ENCODE measurements at places on chromosomes 3 and 15.

GRCh38 chr15:84925906-84926305 lies 41.4 kb downstream of the SLC28A1 start:
- DNase-seq, result no peak

DNA sequence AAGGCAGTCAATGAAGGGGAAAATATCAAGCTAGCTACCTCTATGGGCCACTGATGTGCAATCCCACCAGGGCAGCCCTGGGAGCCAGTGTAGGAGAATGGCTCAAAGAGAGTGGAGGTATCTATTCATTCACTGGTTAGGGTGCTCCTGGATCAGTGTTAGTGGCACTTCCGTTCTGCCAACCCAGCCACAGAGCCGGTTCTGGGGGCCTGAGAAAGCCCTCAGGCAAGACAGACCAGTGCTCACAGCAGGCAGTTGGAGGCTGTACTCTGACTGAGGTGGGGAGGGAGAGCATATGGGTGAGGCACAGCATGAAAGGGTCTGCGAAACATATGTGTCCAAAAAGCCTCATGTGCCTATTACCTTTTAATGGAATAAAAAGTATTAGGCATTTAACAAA lies 109.3 kb downstream of the KCNMB2 start:
- DNase-seq, result no peak

DNA sequence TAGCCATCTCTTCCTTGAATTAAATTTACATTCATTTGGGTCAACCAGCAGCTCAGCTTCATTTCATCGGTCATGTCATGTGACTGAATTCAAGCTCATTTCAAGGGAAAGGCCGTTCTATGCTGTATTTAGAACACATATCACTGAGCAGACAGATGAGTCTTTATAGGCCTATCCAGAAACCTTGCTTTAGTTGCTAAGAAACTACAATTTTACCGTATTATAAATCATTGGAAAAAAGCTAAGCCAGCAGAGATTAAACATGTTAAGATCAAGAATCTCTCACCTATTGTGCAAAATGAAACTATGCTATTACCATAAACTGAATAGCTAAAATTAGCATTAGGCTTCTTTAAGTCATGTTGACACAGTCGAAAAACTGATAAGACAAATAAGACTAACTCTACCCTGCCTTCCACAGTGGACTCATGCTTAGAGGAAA lies 2.2 kb downstream of the NPTN start:
- no peak for DNase-seq

GRCh38 chr3:135325726-135326235 lies 530.7 kb downstream of the EPHB1 start:
- DNase-seq, result no peak

GRCh38 chr3:97956051-97956450 lies 16.2 kb downstream of the RIOX2 start:
- no peak for DNase-seq

GRCh38 chr3:151827816-151828215 lies 13.9 kb downstream of the AADAC start:
- no peak for DNase-seq

DNA sequence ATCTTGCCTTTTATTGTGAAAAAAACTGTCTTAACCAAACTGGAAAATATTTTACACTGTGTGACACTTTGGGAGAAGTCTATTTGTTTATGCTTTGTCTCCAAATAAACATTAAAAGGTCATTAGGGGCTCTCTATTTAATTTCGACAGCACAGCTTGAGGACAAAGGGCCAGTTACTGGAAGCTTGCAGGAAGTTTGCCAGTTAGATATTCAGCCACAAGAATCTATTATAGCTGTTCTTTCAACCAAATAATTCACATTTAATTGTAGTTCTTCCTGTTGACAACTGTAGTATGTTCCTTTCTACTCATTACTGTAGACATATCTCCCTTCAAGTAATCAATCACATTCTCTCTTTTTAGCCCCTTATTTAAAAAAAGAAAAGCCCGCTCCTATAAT lies 6.1 kb downstream of the CP start:
- no peak for DNase-seq

DNA sequence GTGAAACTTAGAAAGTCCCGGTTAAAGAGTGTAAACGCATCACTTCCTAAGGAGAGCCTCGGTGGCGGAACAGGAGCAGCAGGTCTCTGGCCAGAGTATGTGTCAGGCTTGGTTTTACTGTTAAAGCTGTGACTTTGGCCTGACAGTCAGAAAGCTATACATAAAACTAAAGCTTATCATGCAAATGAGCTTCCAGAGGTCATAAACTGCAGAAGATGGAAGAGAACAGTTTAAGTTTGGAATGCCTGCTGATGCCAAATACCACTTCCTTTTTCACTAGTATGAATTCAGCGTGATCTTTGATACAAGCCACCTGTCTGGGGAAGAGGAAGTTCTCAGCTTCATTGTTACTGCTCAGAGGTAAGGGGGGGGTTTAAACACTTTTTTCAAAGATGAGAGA lies 125.1 kb upstream of the CTDSPL start:
- DNase-seq, result no peak

- peak; percentile 55 for DNase-seq
These were observed 128.8 kb downstream of the FRMD5 start for GRCh38 chr15:44066211-44066827.

GRCh38 chr15:70453766-70454165 lies 309.6 kb downstream of the UACA start:
- no peak for DNase-seq

DNA sequence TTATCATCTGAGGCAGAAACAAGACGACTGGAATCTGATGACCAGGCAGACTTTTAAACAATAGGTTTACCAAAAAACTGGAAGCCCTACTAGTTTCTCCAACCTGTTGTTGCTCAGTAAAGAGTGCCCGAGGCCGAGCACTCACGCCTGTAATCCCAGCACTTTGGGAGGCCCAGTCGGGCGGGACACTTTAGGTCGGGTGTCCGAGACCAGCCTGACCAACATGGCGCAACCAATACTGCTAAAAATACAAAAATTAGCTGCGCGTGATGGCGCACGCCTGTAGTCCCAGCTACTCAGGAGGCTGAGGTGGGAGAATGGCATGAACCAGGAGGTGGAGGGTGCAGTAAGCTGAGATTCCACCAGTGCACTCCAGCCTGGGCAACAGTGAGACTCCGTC lies 1.1 kb upstream of the WDR5B start:
- no peak for DNase-seq

GRCh38 chr3:125512135-125512920 lies 7.7 kb downstream of the SNX4 start:
- no peak for DNase-seq

DNA sequence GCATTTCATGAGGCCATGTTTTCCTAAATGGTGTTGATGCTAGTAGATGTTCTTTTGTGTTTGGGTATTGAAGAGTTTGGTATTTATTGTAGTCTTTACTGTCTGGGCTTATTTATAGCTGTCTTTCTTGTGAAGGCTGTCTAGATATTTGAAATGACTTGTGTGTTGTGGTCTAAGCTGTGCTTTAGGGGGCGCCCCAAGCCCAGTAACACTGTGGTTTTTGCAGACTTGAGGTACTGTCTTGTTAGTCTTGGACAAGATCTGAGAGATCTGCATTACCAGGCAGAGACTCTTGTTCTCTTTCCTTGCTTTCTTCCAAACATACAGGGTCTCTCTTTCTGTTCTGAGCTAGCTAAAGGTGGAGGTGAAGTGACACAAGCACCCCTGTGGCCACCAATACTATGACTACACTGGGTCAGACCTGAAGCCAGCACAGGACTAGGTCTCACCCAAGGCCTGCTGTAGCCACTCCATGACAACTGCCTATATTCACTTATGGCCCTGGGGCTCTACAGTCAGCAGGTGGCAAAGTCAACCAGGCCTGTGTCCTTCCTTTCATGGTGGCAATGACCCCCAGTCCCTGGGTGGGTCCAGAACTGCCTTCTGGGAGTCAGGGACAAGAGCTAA lies 152.1 kb upstream of the TBC1D5 start:
- no peak for DNase-seq

GRCh38 chr3:160374472-160374871 lies 24.6 kb downstream of the IFT80 start:
- no peak for DNase-seq

GRCh38 chr3:69122403-69122802 lies at the start of gene LMOD3:
TSS of gene LMOD3 (minus strand) at chr3:69122595. CDS start at chr3:69122386, 209 bp downstream.
- no peak for DNase-seq

DNA sequence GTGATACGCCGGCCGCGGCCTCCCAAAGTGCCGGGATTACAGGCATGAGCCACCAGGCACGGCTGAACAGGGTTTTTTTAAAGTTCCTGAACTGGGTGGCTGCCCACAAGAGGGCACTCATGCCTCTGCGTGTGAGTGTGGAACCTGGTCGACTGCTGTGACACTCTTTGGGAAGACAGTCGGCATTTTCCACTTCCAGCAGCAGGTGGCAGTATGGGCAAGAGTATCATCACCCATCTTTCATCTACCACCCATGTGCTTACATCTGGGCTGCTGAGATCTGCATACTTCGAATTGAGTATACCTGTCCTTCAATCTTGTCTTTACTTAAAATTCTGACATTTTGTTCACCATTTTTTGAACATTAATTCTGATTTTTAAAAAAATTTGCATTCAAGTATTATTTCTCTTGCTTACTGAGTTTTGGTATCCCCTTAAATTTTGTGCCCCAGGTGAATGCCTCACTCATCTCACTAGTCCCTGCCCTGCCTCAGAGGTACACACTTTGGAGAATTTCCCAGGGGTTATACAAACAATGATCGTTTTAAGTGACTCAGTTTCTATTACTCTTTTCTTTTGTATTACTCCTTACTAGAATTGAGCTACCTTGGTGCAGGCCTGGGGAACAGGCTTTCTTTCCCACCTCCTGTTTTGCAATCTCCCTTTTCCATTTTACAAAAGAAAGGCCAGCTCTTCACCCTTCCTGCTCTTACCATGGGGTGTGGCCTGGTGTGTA lies 11.8 kb downstream of the CLEC3B start:
- DNase-seq, result peak; percentile 30

DNA sequence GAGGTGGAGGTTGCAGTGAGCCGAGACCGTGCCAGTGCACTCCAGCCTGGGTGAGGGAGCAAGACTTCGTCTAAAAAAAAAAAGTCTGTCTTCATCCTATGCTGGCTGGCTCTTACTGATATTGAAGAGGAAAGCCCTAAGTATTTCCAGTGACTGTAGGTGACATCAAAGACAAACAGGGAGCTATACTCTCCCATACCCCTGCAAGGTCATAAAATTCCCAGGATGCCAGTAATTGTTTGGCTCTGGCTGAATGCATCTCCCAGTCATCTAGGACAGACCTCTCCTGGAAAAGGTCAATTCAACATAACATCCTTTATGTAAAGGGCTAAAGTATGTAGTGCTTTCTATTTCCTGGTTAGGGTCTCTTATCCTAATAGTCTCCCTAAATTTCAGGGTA lies 8.0 kb downstream of the ZBBX start:
- no peak for DNase-seq

- DNase-seq, result no peak
These were observed 36.5 kb downstream of the ANAPC13 start for GRCh38 chr3:134449277-134449676.

DNA sequence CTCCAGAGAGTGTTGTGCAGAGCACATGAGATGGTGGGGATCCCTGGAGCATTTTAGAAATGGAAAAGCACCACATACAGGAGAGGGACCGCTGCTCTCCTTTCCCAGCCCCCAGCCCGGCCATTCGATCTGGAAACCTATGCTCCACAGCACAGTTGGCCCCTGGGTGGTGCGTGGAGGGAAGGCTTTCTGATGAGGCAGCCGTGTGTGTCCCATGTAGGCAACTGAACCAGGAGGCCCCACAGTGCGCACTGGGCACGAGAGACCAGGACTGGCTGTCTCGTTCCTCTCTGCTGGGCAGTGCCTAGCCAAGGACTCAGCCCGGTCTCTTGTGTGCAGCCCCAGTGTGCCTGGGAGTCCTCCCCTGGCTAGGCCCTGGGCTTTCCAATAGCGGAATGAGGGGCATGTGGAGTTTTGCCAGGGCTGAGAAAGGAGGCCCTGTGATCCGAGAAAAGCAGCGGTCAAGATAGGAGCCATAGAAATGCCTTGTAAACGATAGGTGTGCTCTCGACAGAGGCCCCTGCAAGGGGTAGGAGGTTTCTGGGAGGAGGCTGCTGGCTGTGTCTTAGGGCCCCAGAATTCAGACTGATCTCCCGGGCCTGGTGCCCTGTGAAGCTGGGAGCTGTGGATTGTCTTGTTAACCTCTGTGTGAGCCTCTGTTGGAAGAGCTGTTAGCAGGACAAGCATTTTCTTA lies 39.0 kb downstream of the CHDH start:
- DNase-seq, result no peak

GRCh38 chr15:95884276-95884675 lies 446.2 kb upstream of the NR2F2 start:
- no peak for DNase-seq

DNA sequence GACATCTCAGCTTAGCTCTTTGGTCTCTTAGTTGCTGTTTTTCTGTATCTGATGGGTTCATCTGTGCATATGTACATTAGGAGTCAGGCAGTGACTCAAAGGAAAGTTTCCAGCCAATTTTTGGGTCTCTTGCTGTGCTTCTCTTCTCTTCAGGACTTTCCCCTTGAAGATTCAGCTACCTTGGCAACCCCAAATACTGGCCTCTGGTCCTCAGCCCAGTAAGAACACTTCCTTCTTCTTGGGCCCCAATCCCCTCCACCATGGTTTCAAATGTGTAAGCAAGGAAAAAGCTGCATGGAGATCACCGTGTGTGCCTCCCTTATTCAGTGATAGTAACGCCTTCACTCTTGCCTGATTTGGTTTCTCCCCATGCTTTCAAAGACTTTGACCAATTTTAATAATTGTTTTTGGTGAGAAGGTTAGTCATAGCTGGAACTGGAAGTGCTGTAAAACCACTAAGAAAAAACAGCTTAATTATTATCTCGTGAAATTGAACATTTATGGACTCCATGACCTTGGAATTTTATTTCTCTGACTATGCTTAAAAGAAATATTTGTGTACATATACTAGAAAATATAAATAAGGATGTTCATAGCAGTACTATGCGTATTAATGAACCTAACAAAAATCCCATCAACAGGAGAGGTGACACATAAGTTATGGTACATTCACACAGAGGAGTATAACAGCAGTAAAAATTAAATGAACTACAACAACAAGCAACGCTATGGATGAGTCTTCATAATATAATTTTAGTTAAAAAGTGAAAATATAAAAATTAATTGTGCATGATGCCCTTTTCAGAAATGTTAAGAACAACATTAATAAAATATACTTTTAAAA lies 125.3 kb upstream of the BCL6 start:
- DNase-seq, result no peak

- no peak for DNase-seq
These were observed 20.6 kb downstream of the COPS2 start for GRCh38 chr15:49134683-49135341.

- no peak for DNase-seq
These were observed 13.8 kb downstream of the DENND4A start for GRCh38 chr15:65778269-65778668.

DNA sequence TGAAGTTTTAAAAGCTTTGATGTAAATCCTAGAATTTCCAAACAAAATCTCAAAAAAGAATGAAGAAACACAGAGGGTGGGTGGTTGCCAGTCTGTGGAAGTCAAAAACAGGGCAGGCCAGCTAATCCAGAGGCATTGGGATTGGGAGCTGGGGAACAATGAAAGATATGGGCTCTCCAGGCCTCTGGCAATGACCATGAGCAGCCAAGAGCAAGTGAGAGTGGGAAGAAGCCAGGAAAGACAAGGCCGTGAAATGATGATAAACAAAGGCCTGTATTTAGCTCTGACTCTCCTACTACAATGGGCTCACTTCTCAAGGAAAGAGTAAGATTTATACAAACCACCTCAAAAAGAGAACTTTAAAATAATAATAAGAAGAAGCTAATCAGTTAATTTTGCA lies 248.5 kb downstream of the ZMAT3 start:
- DNase-seq, result no peak

Measured in NCI-H2107 (cell line).